ENCODE measurements at places on chromosomes 2 and 18.

DNA sequence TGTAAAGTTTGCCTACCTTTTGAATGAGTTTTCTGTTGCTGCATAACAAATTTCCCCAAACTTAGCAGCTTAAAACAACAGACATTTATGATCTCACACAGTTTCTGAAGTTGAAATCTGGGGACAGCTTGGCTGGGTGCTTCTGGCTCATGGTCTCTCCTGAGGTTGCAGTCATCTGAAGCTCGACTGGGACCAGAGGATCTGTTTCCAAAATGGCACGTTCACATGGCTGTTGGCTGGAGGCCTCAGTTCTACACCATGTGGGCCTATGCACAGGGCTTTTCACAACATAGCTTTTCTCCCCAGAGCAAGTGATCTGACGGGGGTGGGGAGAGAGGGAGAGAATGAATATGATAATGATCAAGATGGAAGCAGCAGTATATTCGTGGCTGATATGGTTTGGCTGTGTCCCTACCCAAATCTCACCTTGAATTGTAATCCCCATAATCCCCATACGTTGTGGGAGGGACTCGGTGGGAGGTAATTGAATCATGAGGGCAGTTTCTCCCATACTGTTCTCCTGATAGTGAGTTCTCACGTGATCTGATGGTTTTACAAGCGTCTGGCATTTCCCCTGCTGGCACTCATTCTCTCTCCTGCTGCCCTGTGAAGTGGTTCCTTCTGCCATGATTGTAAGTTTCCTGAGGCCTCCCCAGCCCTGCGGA, 3.5 kb downstream of the RALB start:
- DNase-seq, result no peak

GRCh38 chr2:80926168-80926567, 621.6 kb upstream of the LRRTM1 start:
- DNase-seq, result no peak

GRCh38 chr2:29314816-29315571, 199.8 kb downstream of the CLIP4 start:
- DNase-seq, result peak; percentile 35

DNA sequence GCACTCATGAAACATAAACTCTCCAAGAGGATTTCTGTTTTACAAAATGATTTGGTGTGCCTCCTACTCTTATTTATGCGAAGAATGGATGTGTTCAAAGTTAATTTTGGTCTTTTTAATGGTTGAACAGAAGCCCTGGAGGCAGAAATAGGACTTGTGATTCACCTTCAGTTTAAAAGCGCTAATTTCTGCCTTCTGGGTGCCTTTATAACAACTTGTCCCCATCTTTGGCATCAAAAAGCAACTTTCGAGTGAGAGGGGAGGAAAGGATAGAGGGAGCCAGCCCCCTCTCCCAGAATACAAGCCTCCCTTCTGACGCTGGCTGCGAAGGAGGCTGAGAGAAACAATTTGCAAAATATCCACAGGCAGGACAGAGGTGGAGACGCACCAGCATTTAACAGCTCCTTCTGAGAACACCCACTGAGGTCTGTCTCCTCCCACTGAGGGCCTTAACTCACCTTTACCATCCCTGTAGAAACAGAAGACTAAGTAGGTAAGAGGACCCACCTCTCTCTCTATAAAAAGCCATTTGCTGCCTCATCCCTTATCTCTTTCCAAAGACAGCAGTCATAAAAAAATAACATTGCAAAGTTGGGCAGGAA, 24.3 kb upstream of the BCL11A start:
- DNase-seq, result no peak

- DNase-seq, result no peak
Observed at GRCh38 chr2:104504331-104505073, 349.4 kb upstream of the POU3F3 start.

DNA sequence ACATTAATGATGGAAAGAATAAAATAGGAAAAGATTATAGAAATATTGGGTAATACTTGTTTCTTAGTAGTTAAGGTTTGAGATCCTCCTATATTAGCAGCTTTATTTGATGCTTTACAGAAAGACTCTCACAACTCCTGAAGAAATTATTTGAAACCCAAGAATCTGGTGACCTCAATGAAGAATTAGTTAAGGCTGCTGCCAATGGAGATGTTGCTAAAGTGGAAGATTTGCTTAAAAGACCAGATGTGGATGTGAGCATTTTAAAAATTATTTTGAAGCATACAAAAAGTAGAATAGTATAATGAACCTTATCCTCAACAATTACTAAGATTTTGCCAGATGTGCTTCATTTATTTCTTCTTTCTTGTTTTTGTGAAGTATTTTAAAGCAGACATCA, 59.1 kb downstream of the MIB1 start:
- no peak for DNase-seq

- no peak for DNase-seq
Observed at GRCh38 chr2:71901466-71901865, 246.2 kb downstream of the CYP26B1 start.

DNA sequence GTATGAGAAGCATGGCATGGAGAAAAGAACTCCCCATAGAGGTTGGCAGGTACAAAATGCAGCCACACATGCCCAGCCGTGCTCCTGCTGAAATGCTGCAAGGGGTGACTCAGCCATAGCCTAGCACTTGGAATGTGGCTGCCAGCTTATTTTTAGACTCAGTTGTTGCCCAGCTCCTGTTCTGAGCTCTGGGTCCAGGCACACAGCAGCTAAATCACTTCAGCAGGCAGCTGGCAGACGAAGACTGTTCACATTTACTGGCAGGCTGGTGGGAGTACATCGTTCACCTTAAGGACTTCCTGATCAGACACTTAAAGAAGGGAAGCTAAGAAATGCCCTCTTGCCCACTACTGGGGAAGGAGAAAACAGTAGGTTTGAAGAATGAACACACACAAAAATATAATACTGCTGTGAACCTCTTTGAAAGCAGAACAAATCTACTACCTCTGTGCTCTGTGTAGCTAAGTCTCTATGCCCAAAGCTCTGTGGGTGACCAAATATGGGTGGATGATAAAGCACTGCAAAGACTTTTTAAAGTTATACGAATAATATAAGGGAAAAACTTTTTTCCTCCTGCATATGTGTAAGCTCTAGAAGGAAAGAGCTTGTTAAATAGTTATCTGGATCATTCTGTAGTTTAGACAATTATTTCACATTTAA, 146.1 kb downstream of the LNPK start:
- no peak for DNase-seq

GRCh38 chr2:241890524-241891235, 21.2 kb downstream of the RTP5 start:
- DNase-seq, result no peak

- DNase-seq, result no peak
Observed at GRCh38 chr2:153543635-153544071, 65.1 kb upstream of the RPRM start.

Measured in activated CD8-positive, alpha-beta memory T cell treated with anti-CD3 and anti-CD28 coated beads for 4 hours (primary cell).